ENCODE measurements at places on chromosomes 2 and 18.

DNA sequence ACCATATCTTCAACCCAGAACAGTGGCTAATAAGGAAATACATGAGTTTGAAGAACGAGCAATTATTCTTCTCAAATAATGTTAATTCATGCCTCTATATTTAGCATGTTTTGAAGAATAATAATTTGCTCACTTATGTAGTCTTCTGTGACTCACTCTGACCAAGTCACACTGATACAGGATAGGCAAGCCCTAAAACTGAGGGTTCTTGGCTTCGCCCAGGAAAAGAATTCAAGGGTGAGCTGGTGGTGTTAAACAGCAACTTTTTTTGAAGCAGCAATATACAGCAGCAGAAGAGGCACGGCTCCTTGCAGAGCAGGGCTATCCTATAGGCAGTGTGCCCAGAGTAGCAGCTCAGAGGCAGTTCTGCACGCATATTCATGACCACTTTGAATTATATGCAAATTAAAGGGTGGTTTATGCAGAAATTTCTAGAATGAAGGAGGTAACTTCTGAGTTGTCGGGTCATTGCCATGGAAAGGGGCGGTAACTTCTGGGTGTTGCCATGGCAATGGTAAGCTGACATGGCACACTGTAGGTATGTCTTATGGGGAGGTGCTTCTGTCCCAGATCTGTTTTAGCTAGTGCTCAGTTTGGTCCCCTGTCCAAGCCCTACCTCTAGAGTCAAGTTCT, 200.6 kb downstream of the RND3 start:
- DNase-seq = no peak

DNA sequence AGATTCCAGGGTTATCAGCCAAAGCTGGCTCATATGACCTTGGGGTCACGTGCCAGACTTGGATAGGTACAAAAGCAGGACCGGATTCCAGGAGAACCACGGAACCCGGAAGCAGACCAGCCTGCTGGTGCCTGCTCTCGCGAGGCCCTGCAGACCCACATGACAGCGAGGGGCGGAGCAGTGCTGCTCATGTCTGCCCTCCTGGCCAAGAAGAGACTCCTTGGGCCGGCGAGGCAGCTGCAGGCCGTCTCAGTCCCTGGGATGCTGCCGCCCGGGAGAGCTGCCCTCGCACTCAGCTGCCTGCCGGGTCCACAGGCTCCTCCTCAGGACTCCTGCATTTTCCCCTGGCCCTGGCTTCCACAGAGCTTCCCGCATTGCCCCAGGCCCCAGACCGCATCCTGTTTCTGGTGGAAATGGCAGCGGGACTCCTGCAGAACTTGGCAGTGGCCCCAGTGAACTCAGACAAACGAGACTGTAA, 739.5 kb downstream of the SOCS6 start:
- no peak for DNase-seq

DNA sequence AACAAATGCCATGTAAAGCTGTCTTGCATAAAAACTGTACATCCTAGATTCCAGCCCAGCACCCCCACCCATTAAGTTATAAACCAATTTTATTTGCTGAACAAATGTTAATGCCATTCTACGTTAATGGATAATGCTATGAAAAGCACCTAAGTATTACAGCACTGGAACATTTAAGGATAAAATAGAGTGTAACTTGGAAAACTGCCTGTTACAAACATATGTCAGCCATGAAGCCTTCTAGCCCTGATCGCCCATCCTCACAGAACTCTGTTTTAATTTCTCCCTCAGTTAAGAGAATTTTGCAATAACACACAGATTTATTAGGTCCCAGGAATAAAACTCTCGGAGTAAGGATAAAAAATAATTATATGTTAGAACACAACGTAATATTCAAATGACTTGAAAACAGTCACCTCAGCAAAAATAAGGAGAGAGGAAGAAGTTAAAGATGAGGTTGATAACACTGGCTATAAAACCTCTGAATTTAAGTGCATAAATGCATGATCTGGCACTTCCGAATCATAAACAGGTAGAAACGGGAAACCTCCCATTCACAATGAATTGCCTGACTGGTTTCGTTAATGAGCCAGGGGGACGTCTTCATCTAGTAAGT, 308.7 kb downstream of the AFF3 start:
- no peak for DNase-seq

- DNase-seq = no peak
These were observed 251.5 kb upstream of the THUMPD2 start for GRCh38 chr2:40030456-40030975.

DNA sequence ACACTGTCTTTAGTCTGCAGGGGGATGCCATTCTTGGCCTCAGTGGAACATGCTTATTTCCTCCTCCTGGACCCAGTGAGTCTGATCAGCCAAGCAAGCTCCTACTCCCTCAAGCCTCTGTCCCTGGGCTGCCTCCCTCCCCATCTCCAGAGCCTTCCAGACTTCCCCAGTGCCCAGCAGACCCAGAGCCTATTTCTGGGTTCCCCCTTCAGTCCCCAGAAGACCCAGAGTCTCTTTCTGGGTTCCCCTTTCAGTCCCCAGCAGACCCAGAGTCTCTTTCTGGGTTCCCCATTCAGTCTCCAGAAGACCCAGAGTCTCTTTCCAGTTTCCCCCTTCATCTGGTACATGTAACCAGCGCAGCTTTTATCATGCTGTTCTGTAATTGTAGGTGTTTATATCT, 17.0 kb upstream of the PKDCC start:
- DNase-seq = no peak

DNA sequence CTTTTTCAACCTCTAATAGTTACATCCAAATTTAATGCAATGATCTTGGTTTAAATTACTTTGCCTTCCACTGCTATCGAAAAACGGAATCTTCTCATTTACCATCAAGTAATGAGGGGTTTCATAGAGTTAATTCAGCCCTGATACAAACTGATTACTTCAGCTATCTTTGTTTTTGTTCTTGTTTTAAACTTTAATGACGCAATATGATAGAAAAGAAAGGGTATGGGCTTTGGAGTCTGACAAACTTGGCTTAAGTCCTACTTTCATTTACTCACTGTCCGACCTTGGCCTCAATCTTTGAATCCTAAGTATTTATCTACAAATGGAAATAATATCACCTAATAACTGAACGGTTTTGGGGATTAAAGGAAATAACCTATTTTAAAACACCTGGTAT, 16.1 kb downstream of the ADAM17 start:
- no peak for DNase-seq

DNA sequence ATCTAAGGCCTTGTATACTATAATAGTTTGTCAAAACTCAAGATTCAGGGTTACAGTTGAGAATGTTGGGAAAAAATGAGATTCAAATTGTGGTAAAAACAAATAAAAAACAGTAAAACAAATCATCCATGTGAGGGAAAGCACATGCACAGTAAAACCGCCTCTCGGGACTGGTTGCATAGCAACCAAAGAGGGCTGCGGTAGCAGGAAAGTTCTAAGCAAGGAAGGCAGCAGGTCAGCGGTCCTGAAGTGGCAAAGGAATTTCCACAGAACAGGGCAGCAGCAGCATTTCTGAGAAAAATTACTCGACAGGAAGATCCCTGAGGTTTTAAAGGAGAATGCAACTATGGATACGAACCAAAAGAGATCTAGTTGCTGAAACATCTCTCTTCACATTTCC, 93.7 kb downstream of the DYNAP start:
- no peak for DNase-seq

DNA sequence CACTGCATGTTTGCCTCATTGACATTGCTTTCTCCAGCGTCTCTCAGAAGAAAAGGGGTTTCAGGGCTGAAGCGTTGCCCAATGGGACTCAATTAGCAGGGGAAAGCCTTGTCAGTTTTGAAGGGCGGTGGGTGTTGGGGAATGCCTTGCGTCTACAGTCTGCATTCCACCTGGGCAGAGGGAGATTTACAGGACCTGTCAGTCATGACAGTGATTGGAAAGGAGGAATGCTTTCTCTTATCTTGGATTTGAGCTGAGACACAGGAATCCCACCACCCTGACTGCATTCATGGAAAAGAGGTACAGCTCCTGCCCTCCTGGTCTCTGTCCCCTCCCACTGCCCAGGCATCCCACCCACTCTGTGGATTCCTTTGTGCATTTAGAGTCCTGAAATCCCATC, 123.9 kb downstream of the ACKR3 start:
- no peak for DNase-seq

GRCh38 chr2:50991602-50992001, 40.3 kb downstream of the NRXN1 start:
- no peak for DNase-seq

DNA sequence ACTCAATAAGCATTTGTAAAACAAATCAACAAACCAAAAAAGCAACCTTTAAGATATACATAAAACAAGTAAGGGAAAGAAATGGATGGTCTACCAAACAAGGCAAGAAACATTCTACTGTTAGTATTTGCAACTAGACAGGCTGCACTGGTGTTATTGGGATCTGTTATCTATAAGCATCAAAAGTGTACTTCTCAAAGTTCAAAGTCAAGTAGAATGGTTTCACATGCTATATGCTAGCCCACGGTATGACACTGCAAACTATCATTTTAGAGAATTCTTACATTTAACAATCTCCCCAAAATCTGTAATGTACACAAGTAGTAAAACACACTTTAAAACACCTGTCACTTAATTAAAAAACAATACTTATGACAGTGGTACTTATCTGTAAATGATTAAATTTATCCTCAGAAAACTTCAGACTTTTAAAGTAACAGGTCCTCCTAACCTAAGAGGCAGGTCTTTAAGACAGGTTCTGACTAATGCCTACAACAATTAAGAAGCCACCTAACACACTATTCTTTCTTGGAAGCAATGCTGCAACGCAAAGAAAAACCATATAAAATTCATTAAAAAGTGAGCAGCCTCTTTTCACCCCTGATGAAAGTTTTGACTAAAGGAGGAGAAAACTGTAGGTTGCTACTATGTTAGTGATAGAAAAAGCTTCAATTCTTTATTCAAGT, 34.8 kb downstream of the SMAD2 start:
- no peak for DNase-seq

GRCh38 chr2:422676-423435, 135.0 kb upstream of the ALKAL2 start:
- DNase-seq = no peak
